ENCODE measurements at places on chromosomes 1 and 21. TPM values are rescaled to one million over a fixed set of nuclear protein-coding genes. Genes with fewer than 3 reads are reported as not detected.
A peak's percentile ranks its signal among the peaks of the same experiment; 100 is the strongest.

The UQCRHL gene
- total RNA-seq, result 4.7 TPM

The NEK2 gene
- 19.7 TPM for total RNA-seq

The KRTAP10-12 gene
- total RNA-seq, result not detected

The SLC16A1 gene
- total RNA-seq, result 144 TPM

The FAM110D gene
- total RNA-seq, result 1.3 TPM

GRCh38 chr1:156281281-156281680 is 1.3 kb downstream of the SMG5 start:
- no peak for DNase-seq

GRCh38 chr1:13600762-13601453 is 17.3 kb downstream of the PDPN start:
- DNase-seq, result no peak

DNA sequence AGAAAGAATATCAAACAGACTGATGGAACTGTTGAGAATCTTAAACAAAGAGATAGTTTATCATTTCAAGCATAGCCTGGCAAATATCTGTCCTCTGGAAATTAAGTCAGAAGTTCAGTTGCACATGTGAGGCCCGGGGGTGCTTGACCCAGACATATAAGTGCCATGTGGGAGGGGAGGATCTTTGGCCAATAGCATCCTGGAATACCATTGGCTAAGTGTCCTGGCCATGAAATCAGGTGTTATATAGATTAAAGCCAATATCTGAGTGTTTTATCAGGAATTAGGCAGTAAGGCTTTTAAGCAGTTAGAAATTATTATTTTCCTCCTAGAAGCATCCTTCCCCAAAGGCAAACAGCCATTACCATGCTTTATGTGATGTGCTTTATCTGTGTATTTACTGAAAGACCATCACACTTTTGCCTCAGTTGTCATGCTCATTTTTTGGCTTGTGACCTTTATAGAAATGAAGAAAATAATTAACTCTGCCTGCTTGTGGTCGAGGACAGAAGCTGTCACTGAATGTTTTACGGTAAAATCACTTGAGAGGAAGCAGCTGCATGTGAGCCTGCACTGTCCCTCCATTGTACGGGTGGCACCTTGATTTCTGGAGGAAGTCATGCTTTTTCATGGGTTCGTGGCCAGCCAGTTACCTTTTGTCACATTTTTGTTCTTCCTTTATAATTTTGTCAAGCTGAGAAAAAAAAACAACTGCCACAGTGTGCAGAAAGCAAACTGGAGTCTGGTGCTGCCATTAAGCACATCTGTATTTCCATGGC is 259.9 kb upstream of the FMN2 start:
- no peak for DNase-seq

DNA sequence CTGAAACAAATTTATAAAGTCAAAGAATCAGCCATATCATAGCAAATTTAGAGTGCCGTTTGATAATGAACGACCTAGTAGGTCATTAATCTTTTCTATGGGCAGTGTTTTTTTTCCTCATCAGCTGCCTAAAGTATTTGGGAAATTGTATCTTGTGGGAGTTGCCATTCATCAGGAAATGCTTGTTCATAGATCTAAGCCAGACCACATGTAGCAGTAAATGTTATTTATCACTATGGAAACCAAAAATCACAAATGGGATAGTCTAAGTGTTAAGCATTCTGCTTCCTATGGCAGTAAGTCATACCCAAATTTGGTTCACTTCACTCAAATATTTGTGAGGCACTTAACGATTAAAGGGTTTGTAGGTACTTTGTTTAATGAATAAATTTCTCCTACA is 52.9 kb downstream of the LRRC8D start:
- peak; percentile 74 for DNase-seq
